Right lung (tissue), 10 donors: ENCODE measurements at places on chromosomes 5 and 9.

GRCh38 chr9:130765137-130766020, 69.7 kb upstream of the ABL1 start:
- DNase-seq = no peak

DNA sequence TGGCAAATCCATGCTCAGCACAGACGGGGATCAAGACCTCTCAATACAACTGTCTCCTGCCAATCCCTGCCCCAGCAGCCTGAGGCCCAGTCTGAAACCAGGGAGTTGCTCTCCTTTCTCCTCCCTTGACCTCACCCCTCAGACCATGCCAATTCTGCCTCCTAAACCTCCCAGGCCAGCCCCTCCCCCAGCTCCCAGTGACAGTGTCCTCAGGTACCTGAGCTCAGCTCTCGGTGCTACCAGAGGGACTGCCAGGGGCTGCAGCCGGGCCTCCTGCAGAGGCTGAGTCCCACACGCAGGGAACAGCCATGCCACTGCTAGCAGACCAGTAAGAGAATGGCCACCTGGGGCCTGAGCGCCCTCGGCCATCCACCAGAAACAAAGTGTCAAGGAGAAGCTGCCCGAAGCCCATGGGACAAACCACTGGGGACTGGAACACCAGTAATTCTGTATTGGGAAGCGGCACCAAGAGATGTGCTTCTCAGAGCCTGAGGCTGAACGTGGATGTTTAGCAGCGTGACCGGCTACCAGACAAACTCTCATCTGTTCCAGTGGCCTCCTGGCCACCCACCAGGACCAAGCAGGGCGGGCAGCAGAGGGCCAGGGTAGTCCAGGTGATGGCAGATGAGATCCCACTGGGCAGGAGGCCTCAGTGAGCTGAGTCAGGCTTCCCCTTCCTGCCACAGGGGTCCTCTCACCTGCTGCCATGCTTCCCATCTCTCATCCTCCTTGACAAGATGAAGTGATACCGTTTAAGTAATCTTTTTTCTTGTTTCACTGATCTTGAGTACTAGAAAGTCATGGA, 557 bp upstream of the IL3 start:
- DNase-seq = no peak

- no peak for DNase-seq
These were observed 203.1 kb downstream of the WDR70 start for GRCh38 chr5:37582202-37582601.

GRCh38 chr5:140261403-140262171, 41.3 kb downstream of the PFDN1 start:
- DNase-seq = no peak

GRCh38 chr5:83556190-83556589, 84.6 kb downstream of the VCAN start:
- no peak for DNase-seq

DNA sequence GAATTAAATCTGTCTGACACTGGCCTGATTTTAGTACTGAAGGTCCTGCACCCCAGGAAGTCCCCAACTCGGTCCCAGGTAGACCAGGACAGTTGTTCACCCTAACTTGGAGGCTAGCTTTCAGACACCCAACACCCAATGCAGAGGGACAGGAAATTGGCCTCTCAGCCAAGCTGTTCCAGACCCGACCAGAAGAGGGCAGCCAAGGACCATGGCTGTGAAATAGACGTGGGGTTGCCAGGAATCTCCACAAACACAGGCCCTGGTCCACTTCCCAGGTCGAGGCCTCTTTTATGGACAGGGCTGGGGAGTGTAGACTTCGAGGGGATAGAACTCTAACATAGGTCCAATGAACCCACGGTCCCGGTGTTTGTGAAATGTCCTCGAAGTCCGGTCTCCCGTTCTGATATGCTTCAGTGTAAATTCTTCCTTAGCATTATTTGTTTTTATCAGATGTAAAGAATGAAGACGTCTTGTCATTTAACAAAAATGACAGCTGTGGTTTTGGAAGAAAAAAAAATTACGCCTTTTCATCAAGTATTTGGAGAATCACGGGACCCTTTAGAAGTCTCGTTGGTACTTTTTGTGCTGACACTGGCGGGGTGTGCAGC, 260.3 kb upstream of the ADAMTS16 start:
- peak; percentile 70 for DNase-seq

- no peak for DNase-seq
These were observed 71.4 kb downstream of the RALGPS1 start for GRCh38 chr9:126985870-126986498.

- no peak for DNase-seq
These were observed 747.6 kb upstream of the EDIL3 start for GRCh38 chr5:85132269-85132668.

DNA sequence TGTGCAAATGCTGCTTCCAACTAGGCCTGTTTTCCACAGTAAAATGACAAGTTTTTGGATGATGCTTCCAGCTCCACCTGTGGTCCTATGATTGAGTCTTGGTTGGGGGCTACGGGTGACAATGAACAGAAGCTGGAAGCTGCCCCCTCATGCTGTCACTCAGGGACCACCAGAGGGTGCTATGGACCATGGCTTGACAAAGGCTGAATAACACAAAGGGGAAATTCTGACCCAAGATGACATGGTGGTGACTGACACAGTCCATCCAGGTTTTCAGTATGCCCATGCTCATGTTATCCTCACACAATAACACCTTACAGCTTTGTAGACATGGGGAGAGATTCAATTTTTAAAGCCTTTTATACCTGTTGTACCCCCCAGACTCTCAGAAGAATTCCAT, 23.9 kb upstream of the SAP30L start:
- DNase-seq = no peak

DNA sequence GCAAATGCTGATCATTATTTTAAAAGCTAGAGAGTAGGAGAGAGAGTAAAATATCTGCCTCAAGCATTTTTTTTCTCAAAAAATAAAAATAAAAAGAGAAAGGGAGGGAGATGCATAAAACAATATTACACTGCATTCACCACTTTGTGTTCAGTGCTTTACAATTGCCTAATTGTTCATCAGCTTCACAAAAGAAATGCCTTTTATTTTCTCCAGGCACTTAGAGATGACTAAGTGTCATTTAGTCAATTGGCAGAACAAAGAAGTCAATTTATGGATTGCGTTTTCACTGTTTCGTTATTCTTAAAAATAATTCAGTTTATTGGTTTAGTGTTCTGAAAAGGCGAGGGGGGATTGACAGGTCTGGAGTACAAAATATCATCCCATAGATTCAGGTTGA, 232.5 kb upstream of the CCNH start:
- DNase-seq = no peak

- DNase-seq = no peak
These were observed 98.8 kb downstream of the KLF4 start for GRCh38 chr9:107390778-107391177.

DNA sequence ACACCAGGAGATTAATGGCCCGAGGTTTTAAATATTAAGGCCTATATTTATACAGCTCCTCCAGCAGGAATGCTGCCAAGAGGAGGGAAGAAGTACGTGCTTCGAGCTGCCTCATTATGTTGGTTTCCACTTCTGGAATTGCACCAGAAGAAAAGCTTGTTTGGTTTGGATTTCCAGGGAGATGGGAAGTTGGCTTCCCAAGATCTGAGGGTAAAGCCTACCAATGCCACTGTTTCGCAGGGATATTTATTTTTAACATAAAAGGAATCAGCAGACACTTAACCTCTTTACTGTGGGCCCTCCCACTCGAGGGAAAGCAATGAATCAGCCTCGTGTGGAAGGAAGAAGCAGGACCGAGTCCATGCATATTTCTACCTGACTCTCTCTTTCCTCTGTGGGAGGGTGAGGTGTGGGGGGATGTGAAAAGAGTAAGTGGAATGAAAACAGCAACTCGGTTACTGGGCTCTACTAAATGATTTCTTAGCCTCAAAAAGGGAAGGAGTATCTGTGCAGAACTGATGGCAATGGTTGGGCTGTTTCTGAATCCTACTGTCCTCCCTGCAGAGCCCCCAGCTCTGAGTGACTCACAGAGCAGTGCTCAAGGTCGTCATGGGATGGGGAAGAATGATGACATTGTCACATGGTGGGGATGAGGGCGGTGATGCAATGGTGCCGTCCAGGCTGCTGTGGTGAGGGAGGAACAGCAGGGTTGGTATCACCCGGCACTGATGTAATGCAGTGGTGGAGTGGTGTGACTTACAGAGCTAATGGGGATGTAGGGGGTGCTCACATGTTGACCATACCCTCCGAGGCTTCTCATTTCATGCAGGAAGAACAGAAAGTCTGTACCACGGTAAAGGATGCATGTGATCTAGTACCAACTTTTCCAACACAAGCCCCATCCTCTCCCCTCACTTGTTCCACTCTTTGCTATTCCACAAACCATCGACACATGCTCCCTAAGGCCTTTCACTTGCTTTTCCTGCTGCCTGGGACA, 215.0 kb upstream of the PANK3 start:
- peak; percentile 67 for DNase-seq

- DNase-seq = no peak
These were observed 211.7 kb upstream of the MVB12B start for GRCh38 chr9:126114850-126115460.

DNA sequence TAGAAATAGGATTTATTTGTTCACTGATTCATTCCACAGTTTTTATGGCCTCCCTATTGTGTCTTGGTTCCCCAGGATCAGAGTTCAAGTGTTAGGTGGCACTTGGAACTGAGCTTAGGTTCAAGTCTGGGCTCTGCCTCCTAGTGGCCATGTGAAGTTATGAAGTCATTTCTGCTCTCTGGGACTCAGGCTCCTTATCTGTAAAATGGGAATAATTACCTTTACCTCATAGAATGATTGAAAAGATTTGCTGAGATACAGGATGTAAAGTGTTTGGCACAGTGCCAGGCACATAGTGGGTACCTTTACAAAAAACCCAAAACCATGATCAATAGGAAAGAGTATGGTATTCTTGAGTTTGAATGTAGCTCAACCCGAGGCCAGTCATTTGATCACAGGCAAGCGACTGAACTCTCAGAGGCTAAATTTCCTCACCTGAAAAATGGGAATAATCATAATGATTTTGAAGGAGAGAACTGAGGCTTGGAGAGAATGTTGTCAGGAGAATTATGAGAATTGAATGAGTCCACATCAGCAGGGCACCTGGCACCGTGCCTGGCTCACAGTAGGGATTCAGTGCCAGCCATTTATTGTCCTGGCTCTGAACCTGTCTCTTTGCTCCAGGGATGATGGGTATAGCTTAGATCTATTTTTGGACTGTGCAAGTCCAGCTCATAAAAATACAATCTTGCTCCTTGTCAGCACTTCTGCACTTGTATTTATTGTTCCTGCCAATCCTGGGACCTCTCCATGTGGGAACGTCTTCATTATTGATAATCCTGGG, 10.8 kb downstream of the NSG2 start:
- DNase-seq = no peak

DNA sequence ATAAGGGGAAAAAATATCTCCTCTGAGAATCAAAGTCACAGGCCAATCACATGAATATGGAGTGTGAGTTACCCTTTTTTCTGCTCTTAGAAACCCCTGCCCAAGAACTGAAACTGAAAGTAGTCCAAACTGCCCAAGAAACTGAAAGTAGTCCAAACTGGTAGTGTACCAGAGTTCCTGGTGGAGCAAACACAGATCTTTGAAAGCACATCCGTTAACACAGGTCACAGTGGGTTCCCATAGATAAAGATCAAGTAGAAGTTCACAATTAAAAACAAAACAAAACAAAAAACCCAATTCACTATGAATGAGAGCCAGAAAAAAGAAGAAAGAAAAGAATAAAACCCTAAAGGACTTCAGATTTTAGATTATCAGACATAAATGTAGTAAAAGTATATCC, 332.4 kb upstream of the EFNA5 start:
- peak; percentile 31 for DNase-seq

GRCh38 chr5:112865128-112865527, 4.0 kb downstream of the SRP19 start:
- DNase-seq = no peak

- DNase-seq = no peak
These were observed 31.1 kb downstream of the FBXW11 start for GRCh38 chr5:171975262-171975876.
